ENCODE measurements at places on chromosomes 4 and X.

DNA sequence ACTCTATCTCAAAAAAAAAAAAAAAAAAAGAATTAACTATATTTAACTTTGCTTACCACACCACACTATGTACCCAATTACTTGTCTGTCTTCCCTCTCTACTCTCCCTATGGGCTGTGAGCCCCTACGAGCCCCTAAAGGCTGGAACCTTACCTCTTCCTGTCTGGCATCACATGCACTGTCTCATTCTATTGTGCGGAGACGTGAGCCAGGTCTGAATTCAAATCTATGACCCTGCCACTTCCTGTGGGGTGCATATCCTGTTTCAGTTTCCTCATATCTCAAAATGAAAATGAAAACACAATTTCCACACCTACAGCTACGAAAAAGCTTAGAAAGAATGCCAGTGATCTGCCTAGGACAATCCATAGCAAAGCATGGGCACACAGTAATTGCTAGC, 42.9 kb upstream of the HS3ST1 start:
- peaks cover 1% of the 10 kb centered on the region for H3K4me1 ChIP-seq
- H3K27me3 ChIP-seq, result no peaks in the 10 kb centered on the region
- H3K36me3 ChIP-seq, result no peaks in the 10 kb centered on the region
- H3K4me3 ChIP-seq, result no peak overlapping the region
- DNase-seq, result no peak
- no peak overlapping the region for H3K27ac ChIP-seq

- no peaks in the 10 kb centered on the region for H3K36me3 ChIP-seq
- H3K4me3 ChIP-seq, result no peak overlapping the region
- DNase-seq, result peak; percentile 22
- H3K4me1 ChIP-seq, result no peaks in the 10 kb centered on the region
- no peaks in the 10 kb centered on the region for H3K27me3 ChIP-seq
Measured at GRCh38 chrX:40573763-40574162, 7.0 kb upstream of the ATP6AP2 start.

GRCh38 chrX:16745659-16746058, 26.2 kb downstream of the SYAP1 start:
- H3K36me3 ChIP-seq, result peaks cover 3% of the 10 kb centered on the region
- H3K4me3 ChIP-seq, result no peak overlapping the region
- no peaks in the 10 kb centered on the region for H3K27me3 ChIP-seq
- no peaks in the 10 kb centered on the region for H3K4me1 ChIP-seq
- no peak overlapping the region for H3K27ac ChIP-seq
- no peak for DNase-seq

DNA sequence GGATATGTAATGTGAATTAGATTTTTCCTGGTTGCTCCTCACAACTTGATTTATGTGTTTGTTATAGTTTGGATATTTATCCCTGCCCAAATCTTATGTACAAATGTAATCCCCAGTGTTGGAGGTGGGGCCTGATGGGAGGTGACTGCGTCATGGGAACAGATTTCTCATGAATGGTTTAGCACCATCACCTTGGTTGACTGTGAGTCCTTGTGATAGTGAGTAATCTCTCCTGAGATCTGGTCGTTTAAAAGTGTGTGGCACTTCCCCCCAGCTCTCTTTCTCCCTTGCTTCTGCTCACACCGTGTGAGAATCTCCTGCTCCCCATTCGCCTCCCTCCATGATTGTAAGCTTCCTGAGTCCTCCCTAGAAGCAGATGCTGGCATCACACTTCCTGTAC, 2.2 kb downstream of the MID2 start:
- DNase-seq, result no peak
- H3K27ac ChIP-seq, result no peak overlapping the region
- H3K36me3 ChIP-seq, result no peaks in the 10 kb centered on the region
- H3K4me3 ChIP-seq, result no peak overlapping the region
- no peaks in the 10 kb centered on the region for H3K4me1 ChIP-seq
- H3K27me3 ChIP-seq, result no peaks in the 10 kb centered on the region

DNA sequence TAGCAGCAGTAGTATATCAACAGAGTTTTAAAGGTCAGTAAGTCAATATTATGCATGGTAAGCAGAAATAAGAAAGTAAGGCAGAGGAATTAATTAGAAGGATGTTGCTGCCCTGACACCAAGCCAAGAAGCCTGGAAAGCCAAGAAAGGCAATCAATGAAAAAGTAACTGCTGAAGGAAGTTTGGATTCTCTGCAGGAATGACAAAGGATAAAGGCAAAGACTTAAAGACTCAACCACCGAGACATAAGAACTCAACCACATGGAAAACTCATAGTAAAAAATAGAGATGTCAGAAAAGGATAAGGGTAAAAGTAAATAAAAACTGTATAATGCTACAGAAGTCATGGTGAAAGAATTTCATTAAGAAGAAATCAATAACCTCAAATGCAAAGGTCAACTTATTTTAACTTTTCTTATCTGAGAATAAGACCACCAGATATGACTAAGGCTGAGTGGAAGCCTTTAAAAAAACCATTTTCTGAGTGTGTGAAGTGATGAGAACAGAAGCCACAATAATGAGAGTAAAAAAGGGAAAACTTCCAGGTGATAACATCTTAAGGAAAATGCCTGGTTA, 55.2 kb downstream of the NEK1 start:
- no peak overlapping the region for H3K4me3 ChIP-seq
- no peak for DNase-seq
- H3K27me3 ChIP-seq, result no peaks in the 10 kb centered on the region
- H3K36me3 ChIP-seq, result no peaks in the 10 kb centered on the region

GRCh38 chrX:153700376-153700945, 12.7 kb downstream of the SLC6A8 start:
- H3K36me3 ChIP-seq, result no peaks in the 10 kb centered on the region
- H3K4me1 ChIP-seq, result no peaks in the 10 kb centered on the region
- H3K27ac ChIP-seq, result no peak overlapping the region
- DNase-seq, result no peak

DNA sequence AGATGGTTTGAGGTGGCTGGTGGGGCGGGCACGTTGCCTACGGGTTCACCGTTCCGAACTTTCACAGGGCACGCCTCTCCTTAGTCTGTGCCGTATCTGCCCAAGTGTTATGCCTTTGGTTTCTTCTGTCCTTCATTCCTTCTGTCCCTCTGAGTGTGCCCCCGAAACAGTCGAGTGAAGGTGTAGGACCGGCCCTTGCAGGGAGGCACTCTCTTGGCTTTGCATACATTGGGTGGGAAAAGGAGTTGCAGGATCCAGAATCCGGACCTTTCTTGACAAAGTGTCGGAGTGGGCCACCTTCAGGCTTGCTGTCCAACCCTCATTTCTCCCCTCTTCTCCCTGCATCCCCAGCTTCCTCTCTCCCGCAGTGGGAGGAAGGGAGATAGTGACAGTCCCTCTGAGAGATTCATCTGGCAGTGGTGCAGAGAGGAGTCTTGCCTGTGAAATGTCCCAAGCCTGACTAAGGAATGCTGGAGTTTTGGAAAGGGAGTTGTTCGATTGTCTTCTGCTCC, 569 bp downstream of the ARFIP1 start:
- H3K36me3 ChIP-seq, result no peaks in the 10 kb centered on the region
- DNase-seq, result peak; percentile 80
- peaks cover 7% of the 10 kb centered on the region for H3K4me1 ChIP-seq

- H3K27ac ChIP-seq, result no peak overlapping the region
- no peaks in the 10 kb centered on the region for H3K4me1 ChIP-seq
- no peaks in the 10 kb centered on the region for H3K36me3 ChIP-seq
- DNase-seq, result no peak
Measured at GRCh38 chrX:84340968-84341367, 153.0 kb upstream of the RPS6KA6 start.

DNA sequence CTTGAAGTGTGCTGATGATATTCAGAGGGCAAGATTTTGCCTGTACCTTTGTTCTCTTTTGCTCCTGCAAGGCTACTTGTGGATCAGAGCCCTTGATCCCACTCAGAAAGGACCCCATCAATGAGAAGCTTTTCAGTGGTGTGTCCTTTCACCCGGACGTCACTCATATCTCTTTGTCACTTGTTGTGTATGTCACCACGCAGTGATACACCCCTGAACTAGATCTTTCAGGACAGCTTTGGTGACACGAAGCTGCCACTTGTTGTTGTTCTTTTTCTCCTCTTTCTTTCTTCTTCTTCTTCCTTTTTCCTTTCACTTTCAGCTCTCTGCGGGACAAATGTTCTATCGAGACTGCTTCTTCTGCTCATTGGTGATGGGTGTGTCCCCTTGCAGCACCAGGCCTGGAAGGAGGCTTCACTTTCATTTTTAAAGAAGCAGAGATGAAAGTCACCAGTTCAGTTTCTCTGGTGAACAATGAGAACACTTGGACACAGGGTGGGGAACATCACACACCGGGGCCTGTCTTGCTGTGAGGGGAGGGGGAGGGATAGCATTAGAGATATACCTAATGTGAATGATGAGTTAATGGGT, 83.6 kb downstream of the NBDY start:
- peaks cover 3% of the 10 kb centered on the region for H3K4me1 ChIP-seq
- no peak overlapping the region for H3K27ac ChIP-seq
- H3K27me3 ChIP-seq, result no peaks in the 10 kb centered on the region

DNA sequence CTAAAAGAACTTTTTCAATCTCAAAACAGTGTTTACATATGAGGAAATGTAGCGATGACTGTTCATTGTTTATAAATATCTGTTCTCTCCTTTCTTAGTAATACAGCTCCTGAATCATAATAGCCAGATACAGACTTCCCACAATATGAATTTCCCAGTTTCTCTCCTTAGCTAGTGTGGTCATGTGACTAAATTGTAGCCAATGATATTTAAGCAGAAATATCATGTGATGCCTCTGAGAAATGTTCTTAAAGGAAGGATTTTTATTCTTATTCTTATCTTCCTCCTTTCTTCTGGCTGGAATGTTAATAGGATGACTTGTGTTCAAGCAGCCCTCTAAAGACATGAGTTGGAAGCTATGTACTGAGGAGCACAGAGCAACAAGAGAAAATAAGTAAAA, 383.7 kb upstream of the ATOH1 start:
- no peak overlapping the region for H3K4me3 ChIP-seq
- peak; percentile 3 for DNase-seq
- H3K27ac ChIP-seq, result no peak overlapping the region
- no peaks in the 10 kb centered on the region for H3K27me3 ChIP-seq

DNA sequence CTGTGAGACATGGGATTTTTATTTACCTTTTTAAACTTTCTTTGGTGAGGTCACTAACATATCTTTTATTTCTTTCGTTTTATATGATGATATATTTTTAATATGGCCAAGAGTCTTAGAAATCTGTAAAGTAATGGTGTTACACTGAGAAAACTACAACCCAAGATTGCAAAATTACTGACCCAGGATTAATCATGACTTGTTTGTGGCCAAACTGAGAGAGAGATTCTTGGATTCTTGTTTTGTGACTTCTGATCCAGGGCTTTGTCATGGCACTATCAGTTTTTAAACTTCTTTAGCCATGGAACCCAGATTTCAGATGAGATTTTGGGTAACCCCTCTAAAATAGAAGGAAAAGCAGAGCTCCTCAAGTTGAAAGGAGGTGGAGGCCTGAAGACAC, 42.0 kb downstream of the SGMS2 start:
- H3K4me3 ChIP-seq, result no peak overlapping the region
- H3K4me1 ChIP-seq, result no peaks in the 10 kb centered on the region
- H3K27ac ChIP-seq, result no peak overlapping the region

DNA sequence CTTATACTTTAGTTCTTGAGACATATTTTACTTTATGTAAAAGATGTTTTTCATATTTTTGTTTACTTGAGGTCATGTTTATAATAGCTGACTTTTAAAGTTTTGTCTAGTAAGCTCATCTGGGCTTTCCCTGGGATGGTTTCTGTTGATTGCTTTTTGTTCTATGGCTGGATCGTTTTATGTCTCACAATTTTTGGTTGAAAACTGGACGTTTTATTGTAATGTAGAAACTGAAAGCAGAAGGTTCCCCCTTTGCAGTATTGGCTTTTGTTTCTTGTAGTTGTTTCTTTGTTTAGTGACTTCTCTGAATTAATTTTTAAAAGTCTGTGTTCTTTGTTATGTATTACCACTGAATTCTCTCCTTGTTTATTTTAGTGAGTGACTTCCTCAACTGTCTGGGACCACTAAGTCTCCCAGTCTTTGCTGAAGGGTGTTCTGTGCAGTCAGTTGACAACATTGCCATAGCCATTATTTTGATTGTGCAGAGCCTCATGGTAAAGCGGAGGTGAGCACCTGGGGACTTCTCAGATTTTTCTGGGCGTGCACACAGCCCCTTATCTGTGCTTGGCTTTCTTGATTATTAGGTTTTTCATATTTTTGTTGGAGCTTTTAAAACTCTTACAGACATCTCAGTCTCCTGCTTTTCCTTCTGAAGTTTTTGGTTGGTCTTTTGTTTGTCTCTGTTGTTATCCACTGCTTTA, 31.0 kb downstream of the KDM6A start:
- no peak overlapping the region for H3K27ac ChIP-seq
- H3K36me3 ChIP-seq, result no peaks in the 10 kb centered on the region
- no peak overlapping the region for H3K4me3 ChIP-seq
- no peaks in the 10 kb centered on the region for H3K27me3 ChIP-seq
- DNase-seq, result no peak
- no peaks in the 10 kb centered on the region for H3K4me1 ChIP-seq
